ENCODE measurements at places on chromosomes 3 and 15. TPM values are rescaled to one million over a fixed set of nuclear protein-coding genes. Genes with fewer than 3 reads are reported as not detected.

DNA sequence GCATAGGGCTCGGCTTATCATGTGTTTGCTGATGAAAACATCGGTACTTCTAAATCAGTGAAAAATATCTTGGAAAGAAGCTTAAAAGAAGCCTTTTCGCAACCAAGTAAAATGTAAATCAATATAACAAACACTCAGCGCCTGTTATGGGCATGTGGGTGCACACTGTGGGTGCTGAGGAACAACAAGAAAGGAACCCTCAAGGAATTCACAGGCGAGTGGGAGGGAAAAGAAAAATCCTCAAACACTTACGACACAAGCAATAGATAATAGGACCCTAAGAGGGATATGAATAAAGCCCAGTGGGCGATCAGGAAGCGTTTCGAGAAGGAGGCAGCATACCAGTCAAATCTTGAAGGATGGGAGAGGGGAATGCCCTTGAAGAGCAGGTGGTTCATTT is 21.9 kb downstream of the GLDN start:
- peaks cover 17% of the 10 kb centered on the region for H3K4me1 ChIP-seq
- no peak for DNase-seq
- H3K27ac ChIP-seq, result no peak overlapping the region

- no peaks in the 10 kb centered on the region for H3K36me3 ChIP-seq
- no peaks in the 10 kb centered on the region for H3K27me3 ChIP-seq
- DNase-seq, result no peak
- H3K4me3 ChIP-seq, result no peak overlapping the region
- H3K4me1 ChIP-seq, result peaks cover 36% of the 10 kb centered on the region
Measured at GRCh38 chr15:98729446-98730042, 81.2 kb downstream of the IGF1R start.

SH2D7 gene
- total RNA-seq, result not detected

LRRC31 gene
- total RNA-seq, result 1.7 TPM

DNA sequence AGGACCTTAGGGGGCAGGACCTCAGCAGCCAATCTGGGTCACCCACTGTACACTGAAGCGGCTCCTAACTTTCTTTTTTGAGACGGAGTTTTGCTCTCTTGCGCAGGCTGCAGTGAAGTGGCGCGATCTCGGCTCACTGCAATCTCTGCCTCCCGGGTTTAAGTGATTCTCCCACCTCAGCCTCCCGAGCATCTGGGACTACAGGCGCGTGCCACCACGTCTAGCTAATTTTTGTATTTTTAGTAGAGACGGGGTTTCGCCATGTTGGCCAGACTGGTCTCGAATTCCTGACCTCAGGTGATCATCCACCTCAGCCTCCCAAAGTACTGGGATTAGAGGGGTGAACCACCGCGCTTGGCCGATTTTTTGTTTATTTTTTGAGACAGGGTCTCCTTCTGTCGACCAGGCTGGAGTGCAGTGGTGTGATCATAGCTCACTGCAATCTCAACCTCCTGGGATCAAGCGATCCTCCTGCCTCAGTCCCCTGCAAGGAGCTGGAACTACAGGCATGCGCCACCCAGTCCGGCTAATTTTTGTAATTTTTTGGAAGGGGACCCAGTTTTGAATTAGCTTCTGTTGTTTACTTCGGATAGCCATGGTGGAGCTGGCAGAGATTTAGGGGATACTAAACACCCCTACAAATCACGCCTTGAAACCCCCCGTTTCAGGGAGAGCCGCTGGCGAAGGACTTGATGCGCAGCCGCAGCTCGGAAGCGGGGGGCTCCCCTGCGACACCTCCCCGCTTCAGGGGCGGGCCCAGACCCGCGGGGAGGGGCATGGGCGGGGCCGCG is 1.5 kb upstream of the CLK3 start:
- no peaks in the 10 kb centered on the region for H3K27me3 ChIP-seq
- H3K4me3 ChIP-seq, result peak overlapping the region; percentile 99
- H3K36me3 ChIP-seq, result peaks cover 3% of the 10 kb centered on the region
- peaks cover 23% of the 10 kb centered on the region for H3K4me1 ChIP-seq

- peaks cover 27% of the 10 kb centered on the region for H3K4me1 ChIP-seq
- peak overlapping the region; percentile 92 for H3K4me3 ChIP-seq
- no peaks in the 10 kb centered on the region for H3K27me3 ChIP-seq
- peak overlapping the region; percentile 87 for H3K27ac ChIP-seq
- H3K36me3 ChIP-seq, result no peaks in the 10 kb centered on the region
Measured at GRCh38 chr3:32392536-32393302, 1.1 kb downstream of the CMTM7 start.

DNA sequence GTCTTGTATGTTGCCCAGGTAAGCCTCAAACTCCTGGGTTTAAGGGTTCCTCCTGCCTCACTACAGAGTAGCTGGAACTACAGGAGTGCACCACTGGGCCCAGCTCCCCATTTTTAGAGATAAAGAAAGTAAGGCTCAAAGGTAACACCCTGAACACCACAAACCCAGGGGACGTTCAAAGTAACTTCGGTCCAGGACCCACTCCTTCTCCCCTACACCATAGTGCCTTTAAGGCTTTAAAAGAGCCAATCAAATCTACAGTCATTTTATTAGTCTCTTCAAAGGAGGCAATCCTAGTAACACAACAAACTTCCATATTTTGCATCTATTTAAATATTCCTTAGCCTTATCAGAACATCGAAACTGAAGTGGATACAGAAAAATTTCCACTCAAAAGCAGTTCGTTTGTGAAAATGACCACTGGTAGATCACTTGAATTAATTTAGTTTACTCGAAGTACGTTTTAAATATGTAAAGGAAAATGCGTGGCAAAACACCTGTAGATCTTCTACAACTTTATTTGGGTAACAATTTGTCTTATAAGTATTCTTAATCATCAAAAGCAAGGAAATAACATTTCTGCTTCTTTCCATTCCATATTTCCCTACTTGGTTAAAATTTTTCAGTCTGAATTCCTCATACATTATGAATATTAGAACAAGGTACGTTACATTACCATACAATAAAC is 1.8 kb downstream of the STAG1 start:
- H3K4me1 ChIP-seq, result peaks cover 47% of the 10 kb centered on the region
- H3K36me3 ChIP-seq, result no peaks in the 10 kb centered on the region
- H3K4me3 ChIP-seq, result peak overlapping the region; percentile 68
- DNase-seq, result no peak
- peak overlapping the region; percentile 98 for H3K27ac ChIP-seq

NUP210 gene
- 19.8 TPM for total RNA-seq

GRCh38 chr3:65781594-65781993 is 257.1 kb downstream of the MAGI1 start:
- H3K27me3 ChIP-seq, result no peaks in the 10 kb centered on the region
- no peak overlapping the region for H3K4me3 ChIP-seq
- DNase-seq, result no peak
- no peaks in the 10 kb centered on the region for H3K4me1 ChIP-seq
- no peaks in the 10 kb centered on the region for H3K36me3 ChIP-seq

DNA sequence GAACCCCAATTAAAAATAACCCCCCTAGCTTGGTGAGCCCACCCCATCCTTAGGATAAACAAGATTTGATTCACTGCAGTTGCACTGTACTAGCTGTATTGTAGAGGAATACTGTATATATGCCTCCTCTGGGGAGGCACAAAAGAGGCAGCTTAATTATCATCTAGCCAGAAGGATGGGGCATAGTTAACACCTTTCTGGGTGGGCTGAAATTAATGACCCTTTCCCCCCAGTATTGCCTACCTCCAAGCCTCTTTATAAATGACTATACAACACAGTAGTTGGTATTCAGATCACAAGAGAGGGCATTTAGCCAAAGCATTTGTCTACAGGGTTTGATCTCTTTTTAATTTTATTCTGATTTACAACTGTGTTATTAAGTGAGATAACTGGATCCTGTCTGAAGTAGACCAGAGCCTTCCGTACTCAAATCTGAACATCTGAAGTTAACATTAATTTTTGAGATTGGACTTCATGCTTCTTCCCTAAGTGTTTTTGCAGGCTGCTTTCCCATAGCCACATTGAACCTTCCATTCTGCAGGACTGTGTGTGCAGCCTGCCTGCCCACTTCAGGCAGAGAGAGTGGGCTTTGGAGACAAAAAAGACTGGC is 807.0 kb upstream of the ARRDC4 start:
- no peaks in the 10 kb centered on the region for H3K36me3 ChIP-seq
- no peak overlapping the region for H3K27ac ChIP-seq
- H3K4me1 ChIP-seq, result no peaks in the 10 kb centered on the region
- no peak for DNase-seq
- no peak overlapping the region for H3K4me3 ChIP-seq
- no peaks in the 10 kb centered on the region for H3K27me3 ChIP-seq

DNA sequence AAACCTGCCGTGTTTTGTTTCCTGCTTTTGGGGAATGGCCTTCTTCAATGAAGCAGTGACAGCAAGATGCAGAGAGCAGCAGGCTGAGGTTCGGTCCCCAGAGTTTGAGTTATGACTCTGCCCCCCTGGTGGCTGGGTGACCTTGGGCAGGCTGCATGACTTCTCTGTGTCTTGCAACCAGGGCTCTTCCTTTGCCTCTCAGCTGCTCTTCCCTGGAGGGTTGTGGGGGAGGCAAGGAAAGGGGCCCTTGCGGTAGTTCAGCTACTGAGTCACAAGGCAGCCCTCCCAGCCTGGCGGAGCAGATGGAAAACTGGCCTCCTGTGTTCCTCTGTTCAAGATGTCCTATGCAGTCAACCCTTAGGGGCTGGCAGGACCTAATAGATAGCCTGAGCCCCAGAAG is 17.1 kb downstream of the CTXND1 start:
- no peaks in the 10 kb centered on the region for H3K4me1 ChIP-seq
- no peaks in the 10 kb centered on the region for H3K36me3 ChIP-seq
- H3K4me3 ChIP-seq, result no peak overlapping the region
- no peaks in the 10 kb centered on the region for H3K27me3 ChIP-seq
- H3K27ac ChIP-seq, result no peak overlapping the region

All from upper lobe of right lung (tissue), 1 donor.